ENCODE measurements at places on chromosomes 11 and 22.

DNA sequence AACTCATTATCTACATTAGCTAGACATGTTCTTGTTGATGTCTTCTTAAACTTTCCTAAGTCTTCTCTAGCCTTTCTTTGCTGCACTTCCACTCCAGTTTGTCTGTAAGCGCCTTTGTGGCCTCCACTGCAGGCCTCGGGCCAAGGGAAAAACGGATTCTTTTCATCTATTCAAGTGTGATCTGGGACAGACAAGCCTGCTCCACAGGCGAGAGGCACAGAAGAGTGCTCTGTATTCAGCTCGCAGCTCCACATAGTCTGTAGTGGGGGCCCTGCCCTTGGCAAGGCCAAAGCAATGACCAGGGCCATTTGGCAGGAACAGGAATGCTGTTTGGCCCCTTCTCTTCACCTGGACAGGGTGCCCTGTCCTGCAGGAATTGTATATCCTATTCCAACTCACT lies 84.1 kb upstream of the BARX2 start:
- no peak for DNase-seq

DNA sequence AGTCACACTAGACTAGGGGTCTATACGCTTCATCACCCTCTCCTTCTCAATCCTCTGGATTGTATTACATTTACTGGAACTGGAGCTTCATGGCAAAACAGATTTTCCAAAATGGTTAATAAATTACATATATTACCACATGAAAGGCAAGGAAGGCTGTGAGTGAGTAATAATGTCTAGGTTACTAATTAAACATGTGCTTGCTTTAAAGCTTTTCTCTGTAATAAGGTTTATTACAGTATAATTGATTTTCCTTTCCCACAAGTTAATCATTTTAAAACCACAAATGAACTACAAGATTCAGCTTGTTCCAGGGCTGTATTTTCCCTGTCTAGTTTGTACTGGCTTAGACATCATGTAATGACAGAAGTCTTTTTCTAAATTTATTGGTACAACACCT lies 25.6 kb downstream of the MMP13 start:
- DNase-seq: no peak

DNA sequence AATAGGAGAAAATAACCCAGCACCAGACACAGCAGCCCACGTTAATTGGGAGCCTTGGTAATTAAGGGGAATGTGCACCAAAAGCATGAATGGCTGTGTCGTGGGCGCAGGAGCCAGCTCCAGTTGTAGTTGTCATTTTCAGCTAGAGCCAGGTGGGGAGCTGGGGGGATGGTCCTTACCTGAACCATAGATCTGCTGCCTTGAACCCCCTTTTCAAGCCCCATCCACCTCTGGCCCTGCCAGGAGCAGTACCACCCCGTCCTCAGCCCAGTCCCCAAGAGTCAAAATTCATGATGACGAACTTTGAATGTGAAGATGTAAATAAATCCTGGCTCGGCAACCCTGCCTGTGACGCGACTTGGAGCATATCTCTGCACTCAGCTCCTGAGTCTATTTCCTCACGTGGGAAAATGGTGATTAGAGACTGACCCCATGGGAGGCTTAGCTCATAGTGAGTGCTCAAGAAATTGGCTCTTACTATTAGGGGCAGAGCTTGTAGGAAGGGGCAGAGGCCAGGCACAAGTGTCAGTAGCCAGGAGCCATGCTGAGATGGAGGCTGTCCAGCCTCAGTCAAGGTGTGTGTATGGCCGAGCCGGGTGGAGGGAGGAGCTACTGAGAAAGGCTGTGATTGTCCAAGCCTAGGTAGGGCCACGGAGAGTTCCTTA lies 794 bp upstream of the FXYD6 start:
- no peak for DNase-seq

GRCh38 chr22:50551160-50551752 lies 5.6 kb downstream of the KLHDC7B start:
- DNase-seq: no peak

- no peak for DNase-seq
Observed at GRCh38 chr11:64801158-64801464, 1.9 kb downstream of the MAP4K2 start.

DNA sequence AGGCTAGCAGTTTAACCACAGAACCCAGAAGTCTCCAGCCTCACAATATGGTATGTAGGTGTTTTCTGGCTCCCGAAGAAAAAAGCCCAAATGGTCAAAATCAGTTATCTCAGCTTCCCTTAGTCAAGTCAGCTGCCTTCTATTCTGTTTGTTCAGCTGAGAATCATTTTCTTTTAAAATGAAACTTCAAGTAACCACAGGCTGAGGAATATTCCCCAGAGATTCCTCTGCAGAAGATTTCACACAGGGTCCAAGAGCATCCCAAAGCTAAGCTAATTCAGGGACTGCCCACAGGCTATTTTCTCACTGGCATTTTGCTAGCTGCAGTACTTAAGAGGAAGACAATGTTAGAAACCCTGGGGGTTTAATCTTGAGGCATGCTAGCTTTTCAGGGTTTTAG lies 977.0 kb upstream of the CHORDC1 start:
- no peak for DNase-seq

DNA sequence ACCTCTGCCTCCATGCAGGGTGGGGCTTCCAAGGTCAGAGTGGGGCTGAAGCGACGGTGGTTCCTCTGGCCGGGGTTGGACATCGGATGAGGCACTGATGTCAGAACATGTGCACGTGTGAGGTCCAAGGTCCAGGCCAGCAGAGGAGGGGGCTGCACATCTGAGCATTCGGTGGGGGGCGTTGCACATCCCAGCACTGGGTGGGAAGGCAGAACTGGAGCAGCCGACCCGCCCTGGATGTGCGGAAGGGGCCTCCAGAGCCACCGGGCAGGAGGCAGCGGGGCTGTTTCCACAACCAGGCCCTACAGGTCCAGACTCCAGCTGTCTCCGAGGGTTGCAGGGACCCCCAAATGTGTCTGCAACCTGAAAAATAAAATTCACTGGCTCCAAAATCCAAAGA lies 271.0 kb downstream of the CTTN start:
- no peak for DNase-seq

GRCh38 chr11:67542169-67542568 lies 18.9 kb upstream of the CABP2 start:
- DNase-seq: no peak

GRCh38 chr22:43457002-43457401 lies 45.2 kb downstream of the MPPED1 start:
- DNase-seq: no peak

DNA sequence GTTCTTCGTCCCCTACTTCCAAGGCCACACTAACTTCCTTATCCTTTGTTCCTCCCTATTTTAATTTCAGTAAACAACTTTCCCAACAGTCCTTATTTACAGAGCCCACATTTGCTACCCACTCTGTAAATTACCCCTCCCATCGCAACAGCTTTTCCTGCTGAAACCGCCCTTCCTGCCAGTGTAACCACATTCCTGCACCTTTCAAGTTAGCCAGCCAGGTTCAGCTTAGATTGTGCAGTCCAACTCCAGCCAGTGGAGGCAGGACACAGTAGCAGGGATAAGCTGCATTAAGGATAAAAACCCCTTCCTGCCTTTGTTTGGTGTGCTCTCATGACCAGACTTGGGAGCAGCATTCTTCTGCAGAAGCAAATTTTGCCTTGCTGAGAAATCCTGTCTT lies 768.3 kb upstream of the ARHGAP42 start:
- DNase-seq: no peak

- no peak for DNase-seq
Observed at GRCh38 chr11:61145228-61146005, 15.8 kb downstream of the VPS37C start.

GRCh38 chr11:11743216-11743615 lies 98.6 kb upstream of the USP47 start:
- DNase-seq: no peak

DNA sequence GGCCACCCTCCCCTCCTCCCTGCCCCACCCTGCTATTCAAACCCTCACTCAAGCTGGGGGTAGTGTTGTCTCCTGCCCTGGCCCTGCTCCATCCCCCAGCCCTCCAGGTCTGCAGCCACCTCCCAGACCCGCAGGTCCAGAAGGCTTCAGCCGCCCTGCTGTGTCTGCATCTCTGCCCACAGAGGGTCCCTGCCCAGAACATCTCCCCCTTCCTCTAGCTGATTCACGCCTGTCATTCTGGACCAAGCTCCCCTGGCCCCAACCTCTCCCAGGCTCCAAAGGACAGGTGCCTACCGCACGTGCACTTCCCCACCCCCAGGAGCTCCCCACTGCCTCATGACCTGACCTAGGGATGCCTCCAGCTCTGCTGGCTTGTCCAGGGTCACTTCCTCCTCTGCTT lies 16.0 kb upstream of the SHISAL1 start:
- no peak for DNase-seq

GRCh38 chr22:35749808-35750207 lies 32.1 kb downstream of the APOL5 start:
- no peak for DNase-seq

DNA sequence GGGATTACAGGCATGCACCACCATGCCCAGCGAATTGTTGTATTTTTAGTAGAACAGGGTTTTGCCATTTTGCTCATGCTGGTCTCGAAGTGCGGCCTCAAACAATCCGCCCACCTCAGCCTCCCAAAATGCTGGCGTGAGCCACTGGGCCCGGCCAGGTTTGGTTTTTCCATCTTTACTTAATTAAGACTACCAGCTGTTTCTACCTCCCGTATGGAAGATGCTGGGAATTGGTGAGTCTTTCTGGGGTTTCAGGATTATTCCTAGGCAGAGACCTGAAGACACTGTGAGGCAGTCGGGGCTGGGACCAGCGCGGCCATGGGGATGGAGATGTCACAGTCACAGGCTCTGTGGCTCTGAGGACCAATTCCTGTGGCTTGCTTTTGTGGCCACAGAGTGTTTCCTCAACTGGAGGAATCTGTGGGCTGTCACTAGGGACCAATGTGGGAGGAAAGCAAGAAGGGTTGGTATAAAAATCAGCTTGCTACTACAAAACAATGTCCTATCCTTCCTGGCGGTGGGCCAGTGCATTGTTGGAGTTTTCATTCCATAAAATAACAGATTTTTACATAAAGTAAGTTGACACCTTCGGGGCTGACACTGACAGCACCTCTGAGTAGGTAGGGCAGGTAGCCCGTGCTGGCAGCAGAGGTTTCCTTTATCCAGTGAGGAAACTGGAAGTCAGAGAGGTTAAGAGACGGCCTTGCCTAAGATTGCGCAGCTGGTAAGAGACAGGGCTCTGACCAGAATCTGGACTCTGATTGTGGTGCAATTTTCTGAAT lies 8.4 kb upstream of the FTH1 start:
- DNase-seq: no peak

DNA sequence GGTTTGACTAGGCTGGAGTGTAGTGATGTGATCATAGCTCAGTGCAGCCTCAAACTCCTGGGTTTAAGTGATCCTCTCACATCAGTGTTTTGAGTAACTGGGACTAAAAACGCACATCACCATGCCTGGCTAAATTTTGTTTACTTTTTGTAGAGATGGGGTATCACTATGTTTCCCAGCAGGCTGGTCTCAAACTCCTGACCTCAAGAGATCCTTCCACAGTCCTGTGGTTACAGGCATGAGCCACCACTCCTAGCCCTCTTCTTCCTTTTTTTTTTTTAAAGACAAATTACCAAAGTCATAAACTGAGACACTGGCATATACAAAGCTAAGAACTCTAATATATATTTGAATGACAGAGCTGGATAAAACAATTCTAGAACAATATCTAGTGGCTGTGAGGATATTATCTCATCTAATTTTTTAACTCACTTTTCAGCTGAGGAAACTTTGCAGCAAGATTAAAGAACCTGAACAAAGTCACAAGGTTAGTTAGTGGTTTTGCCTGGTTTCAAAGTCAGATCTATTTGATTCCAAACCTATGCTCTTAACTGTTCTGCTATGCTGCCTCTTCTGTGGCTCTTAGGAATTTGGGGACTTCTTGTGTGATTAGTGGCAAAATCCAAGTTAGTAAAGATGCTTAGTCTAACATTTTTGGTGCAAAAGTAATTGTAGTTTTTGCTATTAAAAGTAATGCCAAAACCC lies 95.3 kb upstream of the RAG2 start:
- no peak for DNase-seq

DNA sequence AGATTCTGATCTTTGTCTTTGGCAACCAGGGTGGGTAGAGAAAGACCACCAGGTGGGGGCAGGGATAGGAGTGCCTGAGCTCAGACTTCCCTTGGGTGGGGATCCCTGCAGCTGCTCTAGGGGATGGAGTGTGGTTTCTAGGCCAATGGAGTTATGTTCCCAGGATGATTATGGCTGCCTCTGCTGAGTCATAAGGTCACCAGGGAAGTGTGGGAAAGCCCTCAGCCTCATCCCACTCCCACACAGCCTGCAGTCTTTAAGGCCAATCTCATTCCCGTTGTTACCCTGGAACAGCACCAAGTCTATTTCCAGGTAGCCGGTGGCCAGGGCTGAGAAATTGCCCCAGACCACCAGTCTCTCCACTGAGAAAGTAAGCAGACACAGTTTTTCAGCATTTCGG lies 2269.3 kb upstream of the RAG2 start:
- DNase-seq: no peak

DNA sequence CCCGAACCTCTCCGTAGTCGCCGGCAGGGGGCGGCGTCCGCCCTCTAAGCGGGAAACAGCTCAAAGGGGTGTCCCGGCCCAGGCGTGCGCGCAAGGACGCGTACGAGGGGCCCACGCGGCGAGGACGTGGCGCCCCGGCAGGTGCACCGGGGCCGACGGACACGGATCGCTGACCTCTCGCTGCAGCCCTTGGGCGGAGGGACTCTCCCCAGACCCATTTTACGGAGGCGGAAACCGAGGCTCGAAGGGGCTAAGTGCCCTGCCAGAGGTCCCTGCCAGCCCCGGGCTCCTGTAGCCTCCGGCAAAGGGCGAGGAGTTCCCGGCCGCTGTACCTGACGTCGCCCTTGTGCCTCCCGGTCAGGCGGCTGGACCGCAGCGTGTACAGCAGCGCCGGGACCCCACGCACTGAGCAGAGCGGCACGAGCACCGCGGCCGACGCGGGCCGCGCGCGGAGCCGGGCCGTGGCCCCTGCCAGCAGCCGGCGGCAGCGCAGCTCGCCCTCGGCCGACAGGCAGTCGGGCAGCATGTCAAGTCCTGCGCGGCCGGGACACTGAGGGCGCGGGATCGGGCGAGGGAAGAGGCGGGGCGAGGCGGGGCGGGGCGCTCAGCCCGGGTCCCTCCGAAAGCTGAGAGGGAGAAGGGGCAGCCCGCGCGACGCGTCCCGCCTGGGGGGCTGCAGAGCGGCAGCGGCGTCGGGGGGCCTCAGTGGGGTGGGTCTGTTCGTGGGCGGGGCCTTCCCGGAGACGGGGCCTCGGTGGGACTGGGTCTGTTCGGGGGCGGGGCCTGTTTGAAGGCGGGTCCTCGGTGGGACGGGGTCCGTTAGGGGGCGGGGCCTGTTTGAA lies at the start of gene NUDT8:
Gene NUDT8, minus strand, starts transcription at position 552 of the 842 bp plus-strand sequence. Its CDS starts 26 bp downstream, at position 526.
- peak; percentile 100 for DNase-seq

DNA sequence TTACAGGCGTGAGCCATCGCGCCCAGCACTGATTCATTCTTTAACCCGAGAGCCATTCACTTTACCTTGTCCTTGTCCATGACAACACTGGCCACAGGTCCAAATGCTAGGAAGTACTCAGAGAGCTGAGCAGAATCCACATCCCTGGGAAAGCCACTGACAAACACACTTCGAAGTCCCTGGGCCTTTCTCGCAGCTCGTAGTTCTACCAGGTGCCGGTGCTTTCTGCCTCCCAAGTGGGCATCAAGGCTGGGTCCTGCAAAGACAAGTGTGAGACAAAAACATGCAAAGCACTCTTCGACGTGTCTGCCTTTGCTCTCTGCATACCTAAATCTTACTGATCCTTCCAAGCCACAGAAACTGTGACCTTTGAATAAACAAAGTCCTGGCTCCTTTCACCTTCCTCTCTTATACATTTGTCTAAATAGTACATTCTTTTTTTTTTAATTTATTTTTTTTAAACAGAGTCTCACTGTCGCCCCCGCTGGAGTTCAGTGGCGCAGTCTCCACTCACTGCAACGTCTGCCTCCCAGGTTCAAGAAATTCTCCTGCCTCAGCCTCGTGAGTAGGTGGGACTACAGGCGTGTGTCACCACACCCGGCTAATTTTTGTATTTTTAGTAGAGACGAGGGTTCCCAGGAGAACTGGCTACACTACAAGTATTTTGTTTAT lies 2.2 kb downstream of the TUT1 start:
- no peak for DNase-seq

All from HuH-7 (cell line).